Natural killer cell treated with Interleukin-12 subunit alpha and Interleukin-12 subunit beta and Interleukin-15 and Interleukin-18, amount 100 ng/mL, for 72 hours (primary cell): ENCODE measurements at places on chromosomes 6 and 20. TPM values are rescaled to one million over a fixed set of nuclear protein-coding genes. Genes with fewer than 3 reads are reported as not detected.

The TBXT gene
- not detected for total RNA-seq

The STMND1 gene
- not detected for total RNA-seq

The SEL1L2 gene
- not detected for total RNA-seq

The TMEM217 gene
- 23.5 TPM for total RNA-seq

The PPIL1 gene
- 30.3 TPM for total RNA-seq

The TMEM30A gene
- total RNA-seq, result 81.4 TPM

The TRIM10 gene
- total RNA-seq, result not detected

The SLPI gene
- not detected for total RNA-seq

The SIRPB1 gene
- total RNA-seq, result not detected

The COL10A1 gene
- total RNA-seq, result not detected

The MICB gene
- 34.9 TPM for total RNA-seq

The DOK5 gene
- not detected for total RNA-seq

The TNFRSF6B gene
- total RNA-seq, result not detected

The BACH2 gene
- total RNA-seq, result 3.1 TPM

The CUTA gene
- 156 TPM for total RNA-seq
